T-helper 1 cell treated with Interleukin-12 subunit alpha and Interleukin-12 subunit beta and Interleukin-4 antibody, amounts not matched to agents 30 ng/mL and 1 ng/mL, for 36 hours (primary cell): ENCODE measurements at places on chromosomes 16 and 17. TPM values are rescaled to one million over a fixed set of nuclear protein-coding genes. Genes with fewer than 3 reads are reported as not detected.

NPIPB6 gene
- total RNA-seq, result 1.3 and 1.4 TPM in 2 replicates

IGFALS gene
- 0.22 TPM in 2 replicates for total RNA-seq

CORO1A gene
- 1,802 and 1,829 TPM in 2 replicates for total RNA-seq

ABHD15 gene
- total RNA-seq, result 15.7 and 16.6 TPM in 2 replicates

MARVELD3 gene
- not detected in 2 replicates for total RNA-seq

NPIPA5 gene
- 15.7 and 17.2 TPM in 2 replicates for total RNA-seq

PRSS27 gene
- total RNA-seq, result 0.88 and 1.4 TPM in 2 replicates

ALDH3A1 gene
- not detected in 2 replicates for total RNA-seq

MYH8 gene
- total RNA-seq, result not detected in 2 replicates

ITGB4 gene
- total RNA-seq, result 0.78 and 0.91 TPM in 2 replicates

INCA1 gene
- 0.22 and 0.76 TPM in 2 replicates for total RNA-seq

CARD14 gene
- not detected in 2 replicates for total RNA-seq

HASPIN gene
- total RNA-seq, result 26.8 and 26.9 TPM in 2 replicates

KCNJ18 gene
- total RNA-seq, result not detected in 2 replicates

SBK1 gene
- 3.6 and 4.4 TPM in 2 replicates for total RNA-seq

IL34 gene
- total RNA-seq, result 0.24 TPM in 1 of 2 replicates, not detected in the other

ASGR1 gene
- 1.5 and 2.5 TPM in 2 replicates for total RNA-seq

ZPBP2 gene
- total RNA-seq, result 0.22 TPM in 1 of 2 replicates, not detected in the other

STH gene
- not detected in 2 replicates for total RNA-seq

MT1E gene
- 152 and 159 TPM in 2 replicates for total RNA-seq
